NCI-H1930 (cell line): ENCODE measurements at places on chromosomes 7 and 10.

GRCh38 chr10:129329385-129330055 is 137.5 kb upstream of the MGMT start:
- DNase-seq: no peak

DNA sequence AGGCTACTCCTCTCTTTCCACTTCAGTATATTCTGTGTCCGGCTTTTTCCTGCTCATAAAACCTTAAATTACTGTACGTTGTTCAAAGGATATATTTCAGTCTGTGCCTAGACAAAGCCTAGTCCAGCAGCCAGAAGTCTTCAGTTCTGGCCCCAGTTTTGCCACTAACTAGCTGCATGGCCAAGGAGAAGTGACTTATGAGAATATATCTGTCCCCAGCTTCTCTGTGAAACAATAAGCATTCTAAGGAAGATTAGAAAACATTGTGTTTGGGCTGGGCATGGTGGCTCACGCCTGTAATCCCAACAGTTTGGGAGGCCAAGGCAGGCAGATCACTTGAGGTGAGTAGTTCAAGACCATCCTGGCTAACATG is 105.0 kb upstream of the HDAC9 start:
- DNase-seq: no peak

GRCh38 chr7:47529826-47530555 is 51.9 kb downstream of the TNS3 start:
- DNase-seq: no peak

- no peak for DNase-seq
Observed at GRCh38 chr10:17278607-17279240, 50.7 kb downstream of the VIM start.

GRCh38 chr7:148787571-148788295 is 89.0 kb downstream of the CUL1 start:
- DNase-seq: no peak

DNA sequence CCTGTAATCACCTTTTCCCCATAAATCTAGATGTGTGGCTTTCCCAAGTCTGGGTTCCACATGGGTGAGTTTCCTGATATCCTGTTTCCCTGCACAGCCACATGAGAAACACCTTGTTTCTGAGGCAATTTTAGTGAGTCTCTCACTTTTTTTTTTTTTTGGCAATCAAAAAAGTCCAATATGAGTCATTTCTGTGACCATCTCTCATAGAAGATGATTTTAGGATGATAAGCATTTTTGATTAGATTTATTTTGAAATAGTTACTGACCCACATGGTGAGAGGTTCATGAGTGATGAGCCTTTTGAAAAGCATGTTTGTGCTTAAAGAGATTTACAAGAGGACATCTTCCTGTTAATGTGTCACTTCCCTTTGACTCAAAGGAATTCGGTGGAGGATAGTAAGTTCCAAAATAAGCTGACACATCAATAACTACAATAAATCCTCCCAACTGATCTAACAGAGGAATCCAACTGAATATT is 464.0 kb downstream of the INHBA start:
- DNase-seq: no peak

- no peak for DNase-seq
Observed at GRCh38 chr10:124342136-124342820, 76.4 kb downstream of the OAT start.

- DNase-seq: no peak
Observed at GRCh38 chr10:44992070-44992731, 8.5 kb upstream of the ZNF22 start.

- DNase-seq: no peak
Observed at GRCh38 chr10:119364645-119365600, 157.6 kb downstream of the GRK5 start.

- DNase-seq: no peak
Observed at GRCh38 chr10:54159924-54160323, 641.1 kb downstream of the PCDH15 start.

GRCh38 chr10:128609460-128609859 is 483.2 kb upstream of the MKI67 start:
- no peak for DNase-seq

DNA sequence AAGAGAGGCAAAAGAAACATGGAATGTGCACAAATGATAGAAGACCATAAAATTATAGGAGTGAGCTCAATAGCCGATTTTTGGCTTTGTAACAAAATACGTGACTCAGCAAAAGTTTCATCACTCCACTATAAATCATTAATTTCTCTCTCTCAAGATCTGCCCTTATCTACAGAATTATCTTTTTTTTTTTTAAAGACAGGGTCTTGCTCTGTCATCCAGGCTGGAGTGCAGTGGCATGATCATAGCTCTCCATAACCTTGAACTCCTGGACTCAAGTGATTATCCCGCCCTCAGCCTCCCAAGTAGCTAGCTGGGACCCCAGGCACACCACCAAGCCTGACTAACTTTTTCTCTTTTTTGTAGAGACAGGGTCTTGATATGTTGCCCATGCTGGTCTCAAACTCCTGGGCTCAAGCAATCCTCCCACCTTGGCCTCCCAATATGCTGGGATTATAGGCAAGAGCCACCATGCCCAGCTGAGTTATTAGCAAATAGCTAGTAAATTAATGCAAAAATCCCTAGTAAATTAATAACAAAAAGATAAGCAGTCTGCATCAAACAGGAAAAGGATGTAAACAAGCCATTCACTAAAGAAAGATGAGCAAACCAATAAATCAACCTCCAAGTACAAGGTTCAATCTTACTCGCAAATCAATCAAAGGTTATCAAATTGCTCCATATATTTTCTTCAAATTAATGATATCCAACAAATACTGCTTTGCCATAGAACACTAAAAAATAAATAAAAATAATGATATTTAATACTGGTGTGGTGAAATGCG is 450.7 kb downstream of the PARD3 start:
- no peak for DNase-seq

DNA sequence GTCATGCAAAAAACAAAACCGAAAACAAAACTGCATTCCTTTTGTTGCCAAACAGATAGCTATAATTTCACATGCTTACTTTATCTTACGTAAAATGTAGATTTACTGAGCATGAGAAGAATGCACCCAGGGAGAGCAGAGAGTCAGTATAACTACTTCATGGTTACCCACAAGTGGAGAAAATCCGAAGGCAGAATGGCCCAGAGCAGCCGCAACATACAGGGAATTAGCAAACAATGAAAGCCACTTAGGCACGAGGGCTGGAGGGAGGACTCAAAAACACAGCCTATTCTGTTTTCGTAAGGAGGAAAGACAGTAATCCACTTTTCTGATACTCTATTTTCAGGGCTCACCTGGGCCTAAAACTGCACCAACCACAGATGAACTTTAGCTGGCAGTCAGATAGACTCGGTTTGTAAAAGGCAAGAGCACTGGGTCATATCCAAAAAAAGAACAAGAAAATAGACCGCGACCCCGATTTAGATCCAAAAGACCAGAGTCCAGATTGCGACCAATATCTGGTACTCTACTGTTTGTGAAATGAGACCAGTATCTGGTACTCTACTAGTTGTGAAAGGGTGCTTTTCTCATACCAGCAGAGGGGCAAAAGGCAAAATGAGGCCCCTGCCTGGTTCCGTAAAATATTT is 1.3 kb downstream of the ITPRIP start:
- no peak for DNase-seq

- DNase-seq: no peak
Observed at GRCh38 chr10:17028798-17029197, 100.8 kb downstream of the CUBN start.

GRCh38 chr7:100545360-100546128 is 6.5 kb downstream of the AGFG2 start:
- DNase-seq: no peak

DNA sequence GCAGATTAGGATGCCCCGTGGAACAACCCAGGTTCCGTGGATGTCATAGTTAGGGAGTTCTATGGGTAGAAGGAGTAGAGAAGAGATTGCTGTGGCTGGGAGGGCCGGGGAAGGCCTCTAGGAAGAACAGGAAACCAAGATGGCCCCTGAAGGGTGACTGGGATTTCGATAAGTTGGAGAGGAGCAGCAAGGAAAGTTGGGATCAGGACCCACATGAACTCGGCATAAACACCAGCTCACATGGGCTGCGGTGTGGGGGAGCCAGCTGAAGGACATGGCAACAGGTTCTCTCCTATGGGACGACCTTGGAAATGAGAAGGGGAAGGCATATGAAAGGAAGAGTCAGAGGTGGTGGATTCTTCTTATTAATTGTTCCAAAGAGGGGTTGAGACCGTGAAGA is 333.7 kb upstream of the SHH start:
- DNase-seq: no peak
